ELF-1 (cell line): ENCODE measurements at places on chromosomes 4 and X.

DNA sequence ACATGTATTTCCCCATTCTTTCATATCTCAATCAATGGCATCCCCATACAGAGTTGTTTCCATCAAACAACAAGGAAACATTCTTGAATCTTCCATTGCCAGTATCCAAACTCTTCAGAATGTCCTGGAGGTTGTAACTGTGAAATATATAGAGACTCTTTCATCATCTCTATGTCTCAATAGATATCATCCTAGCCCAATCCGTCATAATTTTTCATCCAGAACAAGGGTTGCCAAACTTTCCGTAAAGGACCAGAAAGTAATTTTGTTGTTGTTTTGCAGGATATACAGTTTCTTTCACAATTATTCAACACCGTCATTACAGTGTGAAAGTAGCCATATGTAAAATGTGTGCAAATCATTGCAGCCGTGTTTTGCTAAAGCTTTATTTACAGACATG lies 15.2 kb upstream of the CXCL6 start:
- no peak for DNase-seq

GRCh38 chrX:82585868-82586267 lies 922.2 kb upstream of the POU3F4 start:
- no peak for DNase-seq

DNA sequence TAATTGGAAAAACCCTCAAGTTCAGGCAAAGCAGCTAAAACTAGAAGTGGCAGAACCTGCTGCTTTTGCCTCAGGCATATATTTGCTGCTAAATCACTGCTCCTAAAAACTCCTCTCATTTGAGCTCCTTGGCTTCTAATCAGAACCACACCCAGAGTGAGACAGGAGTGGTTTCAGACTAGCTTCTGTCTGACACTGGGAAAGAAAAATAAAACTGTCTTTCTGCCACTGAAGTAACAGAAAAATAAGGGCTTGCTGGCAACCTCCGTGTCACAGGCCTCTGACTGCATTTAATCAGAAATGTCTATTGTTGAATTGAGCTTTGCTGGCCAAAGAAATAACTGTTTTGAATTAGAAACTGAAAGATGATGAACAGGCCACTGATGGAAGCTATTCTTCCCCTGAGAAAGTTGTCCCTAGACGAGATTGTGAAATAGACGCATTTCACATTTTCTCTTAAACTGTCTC lies 52.1 kb upstream of the RAP2C start:
- DNase-seq: peak; percentile 56

- DNase-seq: no peak
These were observed 2.0 kb downstream of the TMSB15A start for GRCh38 chrX:102514536-102514935.

- peak; percentile 66 for DNase-seq
These were observed 55.7 kb downstream of the LINC00632 start for GRCh38 chrX:140765043-140765784.

DNA sequence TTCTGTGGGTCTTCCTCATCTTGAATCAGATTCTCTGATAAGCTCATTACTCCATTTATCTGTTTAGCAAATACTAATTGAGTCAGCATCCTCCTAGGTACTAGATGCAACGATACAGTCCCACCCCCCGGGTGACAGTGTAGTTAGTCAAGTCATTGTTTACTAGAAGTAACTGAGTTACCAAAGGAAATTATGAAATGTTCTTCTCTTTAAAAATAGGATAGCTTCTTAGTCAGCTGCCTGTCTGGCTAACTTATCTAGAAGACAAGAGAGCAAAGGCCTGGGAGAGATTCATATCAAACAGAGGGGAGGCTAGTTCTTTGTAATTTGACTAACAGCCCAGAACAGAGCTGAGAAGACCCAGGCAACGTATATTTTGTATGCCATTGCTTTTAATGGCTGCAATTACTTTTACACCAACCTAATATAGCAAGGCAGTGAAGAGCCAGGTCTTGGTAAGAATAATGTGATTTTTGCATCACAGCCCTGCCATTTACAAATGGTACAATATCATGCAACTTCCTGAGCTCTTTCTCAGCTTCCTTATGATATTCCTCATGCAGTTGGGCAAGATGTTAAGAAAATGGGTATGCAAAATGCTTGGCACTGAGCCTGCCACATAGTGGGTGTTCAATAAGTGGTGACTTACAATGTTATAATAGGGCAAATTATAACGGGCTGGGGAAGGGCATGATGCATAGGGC lies 149.9 kb downstream of the CHIC2 start:
- DNase-seq: no peak

DNA sequence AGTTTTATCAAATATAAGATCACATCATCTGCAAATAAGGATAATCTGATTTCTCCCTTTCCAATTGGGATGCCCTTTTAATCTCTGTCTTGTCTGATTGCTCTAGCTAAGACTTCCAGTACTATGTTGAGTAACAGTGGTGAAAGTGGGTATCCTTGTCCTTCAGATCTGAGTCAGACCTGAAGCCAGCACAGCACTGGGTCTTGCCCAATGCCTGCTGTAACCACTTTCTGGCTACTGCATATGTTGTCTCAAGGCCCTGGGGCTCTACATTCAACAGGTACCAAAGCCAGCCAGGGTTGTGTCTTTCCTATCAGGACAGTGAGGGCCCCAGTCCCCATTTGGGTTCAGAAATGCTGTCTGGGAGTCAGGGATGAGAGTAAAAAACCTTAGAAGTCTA lies 90.3 kb downstream of the CYSLTR1 start:
- DNase-seq: no peak

DNA sequence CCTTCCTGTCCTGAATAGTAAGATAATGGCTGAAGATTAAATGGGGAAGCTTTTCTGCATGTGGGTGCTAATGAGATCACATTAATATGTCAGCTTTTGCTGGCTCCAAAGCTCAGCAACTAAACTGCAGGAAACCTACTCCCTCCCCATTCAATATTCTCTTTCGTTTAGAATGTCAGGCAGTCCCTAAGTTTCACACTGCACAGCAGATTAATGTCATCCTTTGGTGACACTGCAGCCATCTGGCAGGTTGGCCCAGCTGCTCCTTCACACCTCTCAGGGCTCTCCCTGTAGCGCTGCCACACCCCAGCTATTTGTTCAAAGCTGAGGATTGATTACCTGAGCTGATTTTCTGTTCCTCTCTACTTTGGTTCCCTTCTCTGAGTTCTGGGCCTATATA lies 110.5 kb downstream of the KDR start:
- no peak for DNase-seq

- DNase-seq: no peak
These were observed 105.2 kb upstream of the NOCT start for GRCh38 chr4:138910195-138910913.

DNA sequence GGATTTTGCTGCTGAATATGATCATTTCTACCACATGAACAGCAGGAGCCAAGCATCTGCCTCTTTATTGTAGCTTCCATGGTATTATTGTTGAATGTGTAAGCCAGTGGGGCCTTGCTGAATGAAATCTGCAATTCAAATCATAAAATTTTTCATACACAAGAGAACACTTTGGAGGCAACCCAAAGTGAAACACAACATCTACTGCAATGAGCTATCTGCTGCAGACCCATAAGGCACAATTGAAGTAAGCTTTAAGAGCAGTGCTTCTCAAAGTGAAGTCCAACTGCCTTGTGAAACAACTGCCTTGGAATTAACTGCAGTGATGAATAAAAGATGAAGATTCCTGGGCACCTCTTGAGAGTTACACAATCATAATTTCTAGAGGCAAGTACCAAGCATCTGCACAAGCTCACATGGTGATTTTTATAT lies 626.3 kb upstream of the INTU start:
- DNase-seq: no peak

DNA sequence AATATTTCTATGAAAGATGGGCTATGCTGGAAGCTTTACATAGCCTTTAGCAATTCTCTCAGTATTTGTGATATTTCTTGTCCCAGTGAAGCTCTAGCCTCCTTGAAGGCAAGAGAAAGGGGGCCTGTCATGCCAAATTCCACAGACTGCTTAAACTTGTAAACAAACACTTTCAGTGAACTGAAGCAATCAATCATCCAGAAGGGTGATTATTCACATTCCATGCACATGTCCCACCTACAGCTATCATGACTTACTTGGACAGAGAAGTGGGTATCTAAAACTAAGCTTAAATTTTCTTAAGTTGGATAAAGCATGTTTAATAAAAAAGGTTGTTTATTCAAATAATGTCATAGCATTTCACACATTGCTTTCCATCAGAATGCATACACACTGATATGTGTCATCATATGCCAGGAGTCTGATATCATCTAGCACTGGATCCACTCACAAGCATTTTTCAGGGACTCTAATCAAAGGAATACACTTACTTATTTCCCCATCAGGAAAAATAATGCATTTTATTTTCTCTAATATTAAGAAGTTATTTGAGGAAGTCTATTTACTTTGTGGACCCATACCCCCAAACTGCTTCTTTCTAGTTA lies 1.2 kb upstream of the FSTL5 start:
- DNase-seq: no peak

GRCh38 chr4:141807103-141807891 lies 170.9 kb downstream of the IL15 start:
- DNase-seq: no peak

DNA sequence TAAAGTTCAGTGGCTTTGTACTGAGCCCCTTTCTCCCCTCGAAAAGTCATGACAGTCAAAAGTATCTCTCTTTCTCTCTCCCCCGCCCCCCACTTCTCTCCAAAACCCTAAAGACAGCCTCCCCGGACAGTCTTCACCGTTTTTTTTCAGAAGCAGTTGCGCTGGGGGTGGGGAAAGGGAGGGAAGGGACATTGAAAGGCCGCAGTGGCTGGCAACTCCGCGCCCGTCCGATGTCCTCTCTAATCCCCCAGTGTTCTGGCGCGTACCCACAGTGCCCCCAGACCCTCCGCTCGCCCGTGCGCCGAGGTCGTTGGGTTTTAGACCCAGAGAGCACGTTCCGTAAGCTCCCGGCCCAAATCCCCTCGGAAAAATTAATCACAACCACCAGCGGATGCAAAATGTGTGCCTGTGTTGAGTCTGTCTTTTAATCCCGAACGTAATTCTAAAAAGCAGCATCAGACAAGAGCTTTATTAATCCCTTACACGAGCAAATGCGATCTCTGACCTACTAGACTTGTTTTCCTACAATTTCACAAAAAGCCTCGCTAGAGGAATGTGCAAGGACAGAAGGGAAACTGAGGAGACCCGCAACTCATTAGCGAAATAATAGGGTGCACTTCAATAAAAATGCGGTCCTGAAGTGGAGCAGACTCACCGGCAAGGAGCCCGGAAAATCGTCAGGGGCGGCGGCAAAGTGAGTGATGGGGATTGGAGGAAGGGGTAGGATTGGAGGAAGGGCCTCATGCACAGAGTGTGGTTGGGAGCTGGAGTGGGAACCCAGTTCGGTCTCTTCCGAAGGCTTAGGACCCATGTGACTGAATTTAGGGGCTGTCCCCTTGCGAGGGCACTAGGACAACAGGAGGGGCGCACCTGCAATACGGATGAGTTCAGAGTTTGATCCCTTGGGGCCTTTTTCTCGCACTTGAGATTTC lies 12.2 kb upstream of the PRDM8 start:
- no peak for DNase-seq

DNA sequence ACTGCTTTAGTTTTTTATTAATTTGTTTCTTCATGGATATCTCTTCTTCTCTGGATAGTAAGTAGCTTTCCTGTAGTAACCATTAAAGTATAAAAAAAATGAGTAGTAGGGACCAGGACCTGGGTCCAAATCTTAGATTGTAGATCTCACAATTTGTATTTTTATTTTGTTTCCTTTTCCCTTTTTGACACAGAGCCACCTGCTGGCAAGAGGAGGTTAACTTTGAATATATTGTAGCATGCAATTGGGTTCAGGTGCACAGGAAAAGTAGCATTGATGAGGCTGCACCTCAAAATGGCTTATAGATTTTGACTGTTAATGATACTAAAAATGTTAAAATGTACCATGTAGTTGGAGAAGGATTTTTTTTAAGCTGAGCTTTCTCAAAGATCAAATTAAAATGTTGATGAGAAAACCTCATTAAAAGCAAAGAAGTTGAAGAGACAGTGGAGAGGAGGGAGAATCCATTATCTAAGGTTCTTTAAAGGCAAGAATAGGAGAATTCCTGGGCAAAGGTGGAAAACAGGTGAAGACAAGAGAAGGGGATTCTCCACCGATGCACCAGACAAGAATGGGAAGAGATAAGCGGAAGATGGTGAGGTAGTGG lies 48.3 kb upstream of the HPGDS start:
- no peak for DNase-seq
